ENCODE measurements at places on chromosomes 4 and X.

- no peak for DNase-seq
Measured at GRCh38 chrX:88146577-88146976, 600.4 kb upstream of the CPXCR1 start.

- no peak for DNase-seq
Measured at GRCh38 chr4:73161527-73162185, 92.1 kb upstream of the COX18 start.

GRCh38 chrX:18377796-18378195 is 23.3 kb upstream of the SCML2 start:
- DNase-seq, result peak; percentile 8

- no peak for DNase-seq
Measured at GRCh38 chr4:26323821-26324220, 3.0 kb downstream of the RBPJ start.

DNA sequence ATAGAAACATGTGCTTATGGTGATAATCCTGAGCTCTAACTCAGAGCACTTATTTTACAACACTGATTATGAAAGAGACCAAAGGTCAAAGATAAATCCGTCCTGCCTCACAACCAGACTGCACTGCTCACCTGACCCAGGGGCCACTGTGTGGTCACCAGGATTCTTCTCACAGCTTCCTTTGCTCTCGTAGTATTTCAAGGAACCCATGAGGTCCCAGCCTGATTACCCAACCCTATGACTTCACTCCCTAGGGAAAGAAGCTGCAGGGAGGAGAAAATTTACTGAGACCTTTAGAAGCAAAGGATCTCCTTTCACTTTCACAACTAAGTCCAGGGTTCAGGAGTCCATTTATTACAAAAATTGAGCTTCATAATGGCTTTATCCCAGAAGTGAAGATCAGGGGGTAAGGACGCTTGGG is 9.6 kb downstream of the SLC25A5 start:
- DNase-seq, result no peak

DNA sequence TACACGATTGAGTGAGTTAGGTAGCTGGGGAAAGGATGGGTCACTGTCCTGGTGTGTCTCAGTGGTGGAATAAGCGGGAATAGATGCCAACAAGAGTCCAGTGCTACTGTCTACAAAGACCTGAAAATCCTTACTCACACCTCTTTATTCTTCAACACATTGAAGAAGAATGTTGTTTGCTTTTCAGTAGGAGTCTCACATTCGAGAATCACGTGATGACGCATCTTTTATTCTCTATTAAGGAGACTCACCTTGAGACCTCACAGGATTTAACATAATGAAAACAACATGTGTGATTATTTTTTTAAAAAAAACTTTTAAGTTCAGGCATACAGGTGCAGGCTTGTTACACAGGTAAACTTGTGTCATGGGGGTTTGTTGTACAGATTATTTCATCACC is 75.2 kb downstream of the CD38 start:
- DNase-seq, result no peak

GRCh38 chrX:107978071-107978470 is 4.1 kb downstream of the TEX13B start:
- DNase-seq, result no peak

DNA sequence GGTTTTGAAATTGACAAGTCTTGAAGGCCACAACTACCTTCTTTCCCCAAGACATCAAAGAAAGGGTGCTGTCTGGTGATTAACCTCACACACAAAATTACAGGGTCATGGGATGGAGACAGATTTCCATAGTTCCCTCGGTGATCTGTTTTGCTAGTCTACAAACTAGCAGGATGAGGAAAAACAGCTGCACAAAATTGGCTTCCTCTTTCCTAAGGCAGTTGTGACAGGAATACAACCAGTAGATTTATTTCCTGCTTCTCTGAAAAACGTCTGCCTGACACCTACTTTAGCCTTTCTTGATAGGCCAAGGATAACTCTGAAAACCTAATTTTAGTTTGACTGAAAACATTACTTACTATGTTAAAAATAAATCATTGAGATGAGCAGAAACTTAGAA is 39.6 kb downstream of the DKK2 start:
- no peak for DNase-seq

DNA sequence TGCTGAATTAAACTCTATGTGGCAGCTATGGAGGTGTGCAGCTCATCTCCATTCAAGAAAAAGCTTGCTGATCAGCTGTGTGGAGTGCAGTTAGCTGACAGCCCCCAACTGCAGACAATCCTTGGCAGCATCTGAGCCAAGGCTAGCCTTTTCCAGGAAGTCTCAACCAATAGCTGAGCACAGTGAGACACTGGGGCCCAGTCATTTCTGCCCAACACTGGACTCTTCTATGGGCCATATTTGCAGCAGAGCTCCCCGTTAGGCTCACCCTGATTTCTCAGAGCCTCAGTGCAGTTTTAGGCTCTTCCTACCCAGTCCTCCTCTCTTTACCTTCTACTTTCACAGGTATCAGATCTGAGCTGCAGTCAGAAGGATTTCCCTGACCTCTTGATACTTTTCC is 12.9 kb downstream of the DDX53 start:
- DNase-seq, result no peak

DNA sequence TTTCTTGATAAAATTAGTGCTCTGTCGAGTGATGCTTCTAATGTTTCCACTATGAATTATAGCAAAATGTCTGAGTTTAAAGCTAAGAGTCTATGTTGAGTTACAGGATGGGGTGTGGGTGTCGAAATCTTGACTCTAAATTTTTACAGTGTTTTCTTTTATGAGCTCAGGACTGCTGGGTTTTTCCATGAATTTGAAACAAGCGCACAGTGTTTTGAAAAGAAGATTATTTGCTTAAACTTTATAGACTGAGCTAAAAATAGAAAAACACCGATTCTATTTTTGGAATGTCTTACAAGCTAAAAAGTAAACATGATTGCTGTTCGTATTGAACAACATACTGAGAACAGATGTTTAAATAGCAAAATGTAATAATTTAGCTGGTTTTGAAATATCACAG is 7.5 kb downstream of the PTTG2 start:
- DNase-seq, result no peak

DNA sequence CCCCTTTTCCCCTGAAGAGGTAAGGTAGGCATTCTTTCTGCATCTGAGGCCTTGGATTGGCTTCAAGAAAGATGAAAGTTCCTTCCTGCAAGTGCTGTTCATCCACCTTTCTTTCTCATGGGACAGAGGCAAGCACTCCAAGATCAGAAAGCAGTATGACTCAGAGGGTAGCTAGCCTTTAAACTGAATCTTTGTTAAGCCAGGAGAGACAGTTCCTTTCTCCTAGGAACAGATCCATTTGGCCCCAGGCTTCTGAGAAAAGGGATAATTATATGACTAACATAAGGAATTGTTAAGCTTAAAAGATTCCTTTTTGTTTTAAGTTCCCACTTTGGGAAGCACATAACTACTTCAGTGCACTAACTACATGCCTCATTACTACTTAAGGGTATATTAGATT is 192.0 kb downstream of the PPP3CA start:
- no peak for DNase-seq

DNA sequence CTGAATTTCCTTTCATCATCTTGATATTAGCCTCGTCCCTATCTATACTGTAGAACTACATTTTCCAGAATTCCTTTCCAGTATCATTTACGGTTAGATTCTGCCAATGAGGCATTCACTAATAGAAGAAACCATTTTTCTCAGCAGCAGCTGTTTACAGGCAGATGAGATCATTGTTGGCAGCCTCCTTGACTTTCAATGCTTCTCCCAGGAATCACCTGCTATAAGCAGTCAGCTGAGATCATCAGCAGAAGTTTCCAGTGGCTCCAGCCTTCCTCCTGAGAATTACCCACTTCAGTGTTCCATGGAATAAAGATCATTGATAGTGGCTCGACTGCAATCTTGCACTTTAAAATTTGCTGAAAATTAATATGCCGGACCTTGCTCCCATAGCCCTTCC is 157.3 kb upstream of the TET2 start:
- no peak for DNase-seq

- DNase-seq, result peak; percentile 66
Measured at GRCh38 chr4:83219344-83220331, 65.0 kb downstream of the COQ2 start.

DNA sequence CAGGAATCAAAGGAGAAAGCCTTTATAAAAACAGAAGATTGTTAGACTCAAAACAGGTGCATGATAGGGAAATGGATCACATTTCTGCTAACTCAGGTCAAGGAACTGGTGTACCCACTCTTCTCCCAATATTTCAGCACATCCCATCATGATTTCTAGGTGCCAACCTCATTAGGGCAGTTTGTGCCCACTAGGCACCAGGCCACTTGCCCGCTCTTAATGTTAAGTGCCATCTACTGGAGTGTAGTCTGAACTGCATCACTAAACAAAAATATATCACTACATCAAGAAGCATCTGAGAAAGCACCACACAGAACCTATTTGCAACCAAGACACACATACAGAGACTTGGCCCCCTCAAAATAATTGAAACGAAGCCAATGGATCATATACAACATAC is 140.4 kb upstream of the GRID2 start:
- DNase-seq, result no peak

DNA sequence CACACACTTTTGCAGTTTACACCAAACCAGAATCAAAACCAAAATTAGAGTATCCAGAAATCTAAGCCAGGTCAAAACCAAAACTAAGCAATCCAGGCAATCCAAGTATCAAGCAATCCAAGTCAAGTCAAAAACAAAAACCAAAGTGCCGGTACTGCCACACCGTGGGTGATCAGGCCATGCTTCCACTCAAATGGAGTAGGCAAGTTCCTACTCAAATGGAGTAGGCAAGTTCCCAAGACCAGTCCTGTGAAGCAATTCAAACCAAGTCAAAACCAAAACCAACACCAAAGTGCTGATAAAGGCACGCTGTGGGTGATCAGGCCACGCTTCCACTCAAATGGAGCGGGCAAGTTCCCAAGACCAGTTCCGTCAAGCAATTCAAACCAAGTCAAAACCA is 31.3 kb downstream of the MID1 start:
- DNase-seq, result no peak

GRCh38 chrX:115098897-115099296 is 81.5 kb upstream of the IL13RA2 start:
- no peak for DNase-seq
